ENCODE measurements at places on chromosomes 3 and 15.

- DNase-seq = no peak
Observed at GRCh38 chr3:123725652-123726400, 141.0 kb upstream of the HACD2 start.

DNA sequence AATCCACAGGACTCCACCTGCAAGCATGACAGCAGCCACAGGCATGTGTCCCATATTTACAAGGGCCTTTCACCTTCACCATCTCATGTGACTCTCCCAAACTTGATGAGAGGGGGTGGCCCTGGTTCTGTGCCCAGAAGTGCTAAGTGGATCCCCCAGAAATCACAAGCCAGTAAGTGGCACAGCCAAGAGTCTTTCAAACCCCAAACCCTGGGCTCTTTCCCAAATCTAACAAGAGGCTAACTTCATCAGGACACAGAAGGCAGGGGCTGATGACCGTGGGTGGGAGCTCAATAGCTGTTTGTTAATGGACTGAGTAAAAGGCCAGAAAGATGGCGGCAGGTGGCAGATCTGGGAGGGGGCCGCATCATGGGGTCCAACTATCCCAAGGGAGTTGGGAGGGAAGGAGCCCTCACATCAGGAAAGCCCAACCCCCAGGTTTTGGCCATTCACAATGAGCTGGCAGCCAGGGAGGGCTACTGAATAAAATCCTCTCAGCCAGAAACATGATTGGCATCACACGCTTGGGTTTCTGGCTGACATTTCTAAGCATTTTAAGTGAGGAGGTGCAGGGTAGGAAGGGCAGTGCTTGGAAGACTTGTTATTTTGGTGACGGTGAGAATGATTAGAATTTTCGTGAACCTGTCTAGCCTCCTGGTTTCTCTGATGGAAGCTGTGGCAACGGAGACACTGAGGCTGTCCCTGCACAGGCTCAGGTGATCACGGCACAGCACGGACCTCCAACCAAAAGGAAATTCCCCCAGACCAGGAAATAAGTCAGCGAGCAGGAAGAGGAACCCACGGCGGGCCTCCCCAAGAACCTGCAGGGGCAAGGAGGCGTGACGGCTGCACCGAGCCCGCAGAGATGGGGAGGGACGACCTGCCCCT, 109.3 kb downstream of the OXNAD1 start:
- no peak for DNase-seq

DNA sequence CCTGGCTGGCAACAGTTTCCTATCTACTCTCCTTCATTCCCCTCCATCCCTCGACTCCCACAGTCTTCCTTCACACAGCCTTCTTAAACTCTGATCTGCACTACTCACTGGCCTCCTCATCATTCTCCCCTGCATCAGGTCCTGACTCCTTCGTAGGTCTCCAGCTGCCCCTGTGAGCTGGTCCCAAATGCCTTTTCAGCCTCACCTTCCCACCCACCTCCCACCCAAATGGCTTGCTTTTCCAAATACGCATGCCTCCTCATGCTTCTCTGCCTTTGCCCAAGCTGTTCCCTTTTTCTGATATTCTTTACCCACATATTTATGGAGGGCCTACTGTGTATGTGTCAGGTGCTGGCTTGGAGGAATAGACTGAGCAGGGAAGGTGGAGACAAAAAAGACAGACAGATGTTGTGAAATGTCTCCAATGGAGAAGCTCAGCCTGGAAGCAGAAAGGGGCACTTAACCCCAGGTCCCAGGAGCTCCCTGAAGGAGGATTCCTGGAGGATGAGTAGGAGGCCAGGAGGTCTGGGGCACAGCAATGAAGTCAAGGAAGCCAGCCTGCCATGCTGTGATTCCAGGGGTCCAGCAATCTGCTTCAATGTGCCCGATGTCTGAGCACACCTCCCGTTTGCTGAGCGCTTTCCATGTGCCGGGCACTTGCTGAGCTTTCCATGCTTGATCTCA, 252.2 kb downstream of the SHQ1 start:
- DNase-seq = no peak

GRCh38 chr3:107361633-107362032, 15.6 kb upstream of the CCDC54 start:
- no peak for DNase-seq

DNA sequence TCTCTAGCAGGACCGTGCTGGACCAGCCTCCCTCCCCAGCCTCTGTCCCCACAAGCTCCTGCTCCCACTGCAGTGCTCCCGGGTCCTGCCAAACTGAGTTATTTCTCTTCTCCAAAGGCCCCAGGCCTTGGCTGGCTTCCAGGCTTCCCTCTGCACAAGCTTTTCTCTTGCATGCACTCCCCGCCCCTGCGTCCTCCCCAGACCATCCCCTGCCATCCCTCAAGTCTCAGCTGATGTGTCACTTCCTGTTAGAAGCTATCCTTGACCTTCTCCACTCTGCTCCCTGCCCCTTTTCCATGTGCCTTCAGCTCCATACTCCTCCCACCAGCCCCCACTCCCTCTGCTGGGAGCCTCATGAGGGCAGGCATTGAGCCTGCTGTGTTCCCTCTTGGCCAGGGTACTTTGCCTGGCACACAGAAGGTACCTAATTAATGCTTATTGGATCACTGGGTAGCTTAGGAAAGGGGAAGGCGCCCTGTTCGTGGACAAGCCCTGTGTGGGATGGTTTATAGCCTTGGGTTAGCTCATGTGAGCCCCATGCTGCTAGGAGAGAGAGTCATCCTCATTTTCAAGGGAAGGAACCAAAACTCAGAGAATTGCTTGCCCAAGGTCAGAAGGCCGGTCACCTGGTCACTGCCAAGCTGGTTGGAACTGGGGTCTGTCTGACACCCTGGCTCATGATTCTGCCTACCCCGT, 56.4 kb downstream of the FEM1B start:
- no peak for DNase-seq

GRCh38 chr3:46868287-46868686, 5.0 kb upstream of the MYL3 start:
- DNase-seq = no peak

- DNase-seq = no peak
Observed at GRCh38 chr3:55709411-55710012, 222.4 kb upstream of the WNT5A start.

DNA sequence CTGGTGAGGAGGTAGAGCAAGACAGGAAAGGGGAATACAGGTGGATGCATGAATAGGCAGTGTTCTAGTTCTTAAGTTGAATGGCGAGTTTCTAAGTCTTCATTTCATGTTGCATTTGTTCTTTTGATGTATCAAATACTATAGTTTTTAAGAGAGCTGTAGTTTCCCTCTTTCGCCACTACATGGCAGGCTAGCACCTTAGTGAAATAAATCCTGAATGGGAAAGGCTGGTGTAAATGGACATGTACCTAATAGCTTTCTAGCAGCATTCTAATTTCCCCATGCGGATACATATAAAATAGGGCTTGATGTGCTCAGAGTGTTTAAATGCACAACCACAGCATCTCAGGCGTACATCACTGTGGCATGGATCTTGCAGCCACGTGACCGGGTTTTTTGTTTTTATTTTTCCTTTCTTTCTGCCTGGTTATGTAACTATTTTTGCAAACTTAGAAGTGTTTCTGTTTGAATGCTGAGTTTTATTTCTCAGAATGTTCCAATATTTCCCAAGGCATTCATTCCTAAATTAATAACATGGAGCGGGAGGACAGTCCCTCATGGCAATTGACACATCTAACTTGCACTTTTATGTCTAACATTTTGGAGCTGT, 23.5 kb upstream of the CLN6 start:
- no peak for DNase-seq

- DNase-seq = no peak
Observed at GRCh38 chr3:25376340-25376739, 51.7 kb upstream of the RARB start.

DNA sequence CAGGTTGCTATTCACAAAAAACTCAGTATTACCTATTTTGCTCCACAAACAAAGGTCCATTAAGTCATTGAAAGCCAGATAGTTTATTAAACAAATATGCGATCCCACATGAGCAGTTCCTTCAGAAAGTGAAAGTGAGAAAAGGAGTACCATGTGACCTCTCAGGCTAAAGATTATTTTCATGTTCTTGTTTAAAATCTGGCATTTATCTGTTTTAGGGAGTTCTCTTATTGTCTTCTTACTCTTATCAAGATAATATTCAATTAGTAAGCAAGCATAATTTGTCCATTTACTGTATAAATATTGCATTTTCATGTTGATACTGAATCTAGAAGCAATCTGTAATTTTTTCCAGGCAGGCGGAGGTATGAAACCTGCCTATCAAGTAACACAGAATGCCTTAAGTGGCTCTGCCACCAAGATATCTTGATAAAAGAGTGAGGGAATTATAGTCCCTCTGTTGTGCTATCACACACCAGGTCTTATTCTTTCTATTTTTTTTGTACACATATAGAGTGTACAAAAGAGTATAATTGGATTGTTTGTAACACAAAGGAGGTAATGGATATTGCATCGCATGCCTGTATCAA, 20.1 kb upstream of the PLSCR5 start:
- DNase-seq = no peak

DNA sequence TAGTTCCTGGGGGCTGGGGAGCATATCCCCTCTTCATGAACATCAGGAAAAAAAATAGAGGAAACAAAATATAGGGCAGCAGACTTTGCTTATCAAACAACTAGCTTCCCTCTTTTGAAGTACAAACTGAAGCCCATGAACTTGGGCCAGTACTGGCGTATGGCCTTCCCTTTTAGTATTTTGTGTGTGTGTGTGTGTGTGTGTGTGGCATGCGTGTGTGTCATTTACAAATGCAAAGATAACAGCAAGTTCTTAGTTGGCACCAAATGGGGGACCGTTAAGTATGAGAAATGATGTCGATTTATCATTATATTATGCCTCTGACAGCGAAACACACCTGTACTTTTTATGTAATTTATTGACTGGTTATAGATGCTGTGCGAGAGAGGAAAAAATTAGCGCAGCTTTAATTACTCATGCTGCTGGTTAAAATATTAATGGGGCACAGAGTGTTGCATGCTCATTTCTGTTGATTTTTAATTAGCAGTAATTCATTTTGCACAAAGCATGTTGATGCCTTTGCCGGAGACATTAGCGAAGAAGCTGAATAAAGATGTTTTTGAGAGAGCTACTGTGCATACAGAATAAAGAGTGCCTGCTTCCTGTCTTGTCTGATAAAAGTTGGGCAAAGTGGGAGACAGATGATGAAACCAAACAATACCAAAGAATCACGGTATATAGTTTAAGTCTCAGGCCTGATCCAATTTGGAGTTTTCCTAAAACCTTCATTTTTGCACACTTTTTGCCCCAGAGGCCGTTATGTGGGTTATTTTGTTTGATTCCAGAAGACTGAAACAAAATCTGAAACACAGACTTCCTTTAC, 297.1 kb downstream of the SATB1 start:
- no peak for DNase-seq

DNA sequence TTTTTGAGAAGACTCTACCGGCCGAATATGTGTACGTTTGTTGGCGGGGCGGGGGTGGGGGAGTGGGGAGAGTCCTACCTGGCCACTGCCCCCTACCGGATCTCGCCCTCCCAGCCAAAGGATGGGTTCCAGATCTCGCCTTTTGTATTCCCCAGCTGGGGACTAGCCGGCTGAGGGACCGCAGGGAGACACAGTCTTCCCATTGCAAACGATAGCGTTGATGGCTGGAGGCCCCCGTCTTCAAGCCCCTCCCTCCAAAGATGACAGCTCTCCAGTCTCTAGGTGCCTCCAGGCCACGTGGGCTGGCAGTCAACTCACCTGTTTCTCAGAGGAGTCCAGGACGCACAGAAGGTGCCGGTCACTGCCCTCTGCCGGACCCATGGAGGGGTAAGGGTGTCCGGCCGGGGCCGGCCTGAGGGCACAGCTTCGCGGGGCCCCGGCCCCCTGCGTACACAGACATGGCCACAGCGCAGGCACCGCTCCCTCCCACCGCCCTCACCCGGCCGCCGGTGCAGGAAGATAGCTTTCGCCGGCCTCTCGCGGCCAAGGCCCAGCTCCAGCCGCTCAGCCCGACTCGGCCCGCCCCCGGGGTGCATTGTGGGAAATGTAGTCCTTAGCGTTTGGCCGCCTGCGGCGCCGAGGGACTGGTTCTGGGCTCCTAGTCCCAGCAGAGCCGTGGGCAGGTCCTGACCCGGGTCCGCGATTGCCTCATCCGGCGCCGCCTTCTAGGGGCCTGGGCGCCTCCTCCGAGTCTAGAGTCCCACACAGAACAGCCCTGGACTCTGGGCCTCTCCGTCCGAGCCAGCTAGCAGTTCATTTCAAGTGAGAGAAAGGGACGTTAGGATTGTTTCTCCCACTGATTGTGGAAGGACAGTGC, at the start of gene MON1A:
TSS of gene MON1A (minus strand) at position 521 of the 877 bp plus-strand sequence. CDS start 16,465 bp downstream, outside the sequence.
- DNase-seq = peak; percentile 70

DNA sequence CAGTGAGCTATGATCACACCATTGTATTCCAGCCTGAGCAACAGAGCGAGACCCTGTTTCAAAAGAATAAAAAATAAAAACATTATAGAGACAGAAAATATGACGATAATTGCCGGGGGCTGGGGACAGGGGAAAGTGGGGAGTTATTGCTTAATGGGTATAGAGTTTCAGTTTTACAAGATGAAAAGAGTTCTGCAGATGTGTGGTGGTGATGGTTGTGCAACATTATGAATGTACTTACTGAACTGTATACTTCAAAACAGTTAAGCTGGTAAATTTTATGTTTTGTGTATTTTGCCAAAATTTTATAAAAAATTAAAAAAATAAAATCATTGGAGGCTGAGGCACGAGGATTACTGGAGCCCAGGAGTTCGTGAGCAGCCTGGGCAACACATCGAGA, 24.8 kb upstream of the ZNF774 start:
- DNase-seq = no peak

GRCh38 chr3:187985647-187986046, 168.3 kb upstream of the LPP start:
- no peak for DNase-seq

GRCh38 chr3:112061152-112061551, 25.0 kb upstream of the C3orf52 start:
- no peak for DNase-seq

- DNase-seq = no peak
Observed at GRCh38 chr15:25903024-25903581, 40.0 kb upstream of the ATP10A start.

DNA sequence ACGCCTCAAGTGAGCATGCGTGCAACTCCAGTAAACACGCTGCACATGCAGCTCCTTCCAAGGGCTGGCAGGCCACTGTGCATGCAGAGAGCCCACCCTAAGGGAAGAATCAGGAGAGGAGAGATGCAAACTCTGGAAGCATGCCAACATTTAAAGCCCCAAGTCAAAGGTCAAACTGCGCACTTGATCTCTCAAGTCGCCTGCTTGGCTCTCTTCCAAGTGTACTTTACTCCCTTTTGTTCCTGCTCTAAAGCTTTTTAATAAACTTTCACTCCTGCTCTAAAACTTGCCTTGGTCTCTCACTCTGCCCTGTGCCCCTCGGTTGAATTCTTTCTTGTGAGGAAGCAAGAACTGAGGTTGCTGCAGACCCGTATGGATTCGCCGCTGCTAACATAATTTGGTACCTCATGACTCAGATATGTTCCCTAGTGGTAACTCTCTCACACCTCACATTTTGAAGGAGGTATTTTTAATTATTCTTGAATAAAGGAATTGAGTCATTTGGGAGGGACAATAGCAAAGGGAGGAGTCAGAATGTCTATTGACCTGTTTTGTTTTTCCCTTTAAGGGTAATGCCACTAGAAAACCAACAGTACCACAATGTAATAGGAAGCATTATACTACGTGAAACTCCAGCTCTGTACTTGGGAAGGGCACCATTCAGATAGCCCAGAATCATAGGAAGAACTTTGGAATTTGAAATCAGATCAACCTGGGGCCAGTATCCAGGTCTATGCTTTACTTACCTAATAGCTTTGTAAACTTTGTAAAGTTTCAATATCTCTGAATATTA, 19.6 kb upstream of the DGKG start:
- DNase-seq = no peak
